GM23248 (cell line): ENCODE measurements at places on chromosomes 12 and 14.

GRCh38 chr14:79260406-79260805 lies 950.9 kb downstream of the DIO2 start:
- DNase-seq: no peak

DNA sequence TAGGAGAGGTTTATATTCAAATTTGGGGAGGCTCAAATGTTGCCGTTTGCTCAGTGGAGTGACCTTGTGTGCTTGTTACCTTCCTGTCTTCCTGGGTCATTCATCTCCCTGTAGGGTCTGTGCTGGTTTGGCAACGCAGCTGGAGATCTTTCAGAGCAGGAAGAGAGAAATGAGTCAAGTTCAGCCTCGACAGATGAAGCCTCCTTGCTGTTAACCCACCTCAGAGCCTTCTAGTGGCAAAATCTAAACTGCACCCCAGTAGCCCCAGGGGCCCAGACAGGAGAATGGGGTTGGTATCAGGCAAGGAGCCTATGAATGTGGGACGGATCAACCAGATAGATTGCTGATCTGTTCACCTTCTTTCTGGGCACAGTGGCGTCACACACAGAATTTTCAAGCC lies 999.3 kb downstream of the VRK1 start:
- no peak for DNase-seq

- no peak for DNase-seq
These were observed 112.0 kb downstream of the TMX1 start for GRCh38 chr14:51351997-51352396.

DNA sequence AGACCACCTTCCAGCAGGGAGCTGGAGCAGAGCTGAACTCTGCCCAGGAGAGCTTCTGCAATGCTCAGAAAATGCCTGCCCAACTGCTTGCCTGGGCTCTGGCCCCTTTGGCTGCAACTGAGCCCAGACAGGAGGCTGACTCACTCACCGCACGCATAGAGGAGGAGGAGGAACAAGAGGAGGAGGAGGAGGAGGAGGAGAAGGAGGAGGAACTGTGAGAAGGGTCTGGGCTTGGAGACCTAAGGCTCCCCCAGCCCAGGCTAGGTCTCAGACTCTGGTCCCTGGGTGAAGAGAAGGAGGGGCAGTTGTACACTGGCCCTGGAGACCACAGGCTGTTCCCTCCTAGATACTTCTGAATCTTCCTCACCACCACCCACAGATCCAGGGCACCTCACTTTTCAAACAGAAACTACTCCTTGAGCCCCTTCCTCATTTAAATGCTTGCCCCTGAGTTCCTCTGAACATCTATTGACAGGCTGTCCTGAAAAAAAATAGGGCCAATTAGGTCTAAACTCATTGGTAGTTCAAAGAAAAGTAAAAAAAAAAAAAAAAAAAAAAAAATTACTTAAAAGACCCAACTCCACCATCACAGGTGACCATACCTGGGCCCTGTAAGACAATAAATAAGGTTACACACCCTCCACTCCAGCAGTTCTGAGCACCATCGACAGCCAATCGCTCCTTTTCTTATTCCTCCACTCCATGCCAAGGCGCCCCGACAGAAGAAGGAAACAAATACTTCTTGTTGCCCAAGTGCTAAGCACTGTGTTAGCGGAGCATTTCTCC lies 674 bp downstream of the VDR start:
- DNase-seq: peak; percentile 93

GRCh38 chr12:124097701-124098100 lies 124.7 kb downstream of the ZNF664 start:
- DNase-seq: peak; percentile 8

- DNase-seq: no peak
These were observed 127.0 kb downstream of the GCH1 start for GRCh38 chr14:54775486-54776140.

- no peak for DNase-seq
These were observed 100.3 kb downstream of the ESR2 start for GRCh38 chr14:64193821-64194220.

GRCh38 chr12:131348646-131349045 lies 362.2 kb upstream of the SFSWAP start:
- DNase-seq: no peak

GRCh38 chr14:55361190-55361589 lies 50.4 kb downstream of the ATG14 start:
- no peak for DNase-seq

GRCh38 chr12:538731-539539 lies 79.2 kb downstream of the B4GALNT3 start:
- peak; percentile 73 for DNase-seq

DNA sequence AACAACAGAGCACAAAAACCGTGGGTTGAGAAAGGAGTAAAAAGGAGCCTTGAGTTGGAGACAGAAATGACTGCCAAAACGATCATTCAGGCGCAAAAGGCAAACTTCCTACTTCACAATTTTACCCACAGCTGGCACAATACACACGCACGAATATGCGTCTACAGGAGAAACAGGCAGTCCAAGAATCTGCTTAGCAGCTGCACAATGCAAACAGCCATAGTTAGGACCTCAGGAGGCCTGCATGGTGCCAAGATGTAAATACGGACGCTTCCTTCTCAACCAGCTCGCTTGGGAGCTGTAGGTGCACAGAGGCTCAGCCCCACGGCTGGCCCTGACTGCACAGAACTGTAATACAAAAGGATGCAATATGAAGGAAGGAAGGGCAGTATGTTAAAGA lies 250.1 kb upstream of the CAND1 start:
- DNase-seq: no peak

- peak; percentile 36 for DNase-seq
These were observed at the start of gene PMEL for GRCh38 chr12:55965941-55966407. TSS of gene PMEL (minus strand) at chr12:55966042. CDS start at chr12:55966011, 31 bp downstream.

- DNase-seq: no peak
These were observed 4.7 kb upstream of the TMEM229B start for GRCh38 chr14:67493092-67493717.

GRCh38 chr12:89878327-89878726 lies 169.7 kb upstream of the ATP2B1 start:
- no peak for DNase-seq

DNA sequence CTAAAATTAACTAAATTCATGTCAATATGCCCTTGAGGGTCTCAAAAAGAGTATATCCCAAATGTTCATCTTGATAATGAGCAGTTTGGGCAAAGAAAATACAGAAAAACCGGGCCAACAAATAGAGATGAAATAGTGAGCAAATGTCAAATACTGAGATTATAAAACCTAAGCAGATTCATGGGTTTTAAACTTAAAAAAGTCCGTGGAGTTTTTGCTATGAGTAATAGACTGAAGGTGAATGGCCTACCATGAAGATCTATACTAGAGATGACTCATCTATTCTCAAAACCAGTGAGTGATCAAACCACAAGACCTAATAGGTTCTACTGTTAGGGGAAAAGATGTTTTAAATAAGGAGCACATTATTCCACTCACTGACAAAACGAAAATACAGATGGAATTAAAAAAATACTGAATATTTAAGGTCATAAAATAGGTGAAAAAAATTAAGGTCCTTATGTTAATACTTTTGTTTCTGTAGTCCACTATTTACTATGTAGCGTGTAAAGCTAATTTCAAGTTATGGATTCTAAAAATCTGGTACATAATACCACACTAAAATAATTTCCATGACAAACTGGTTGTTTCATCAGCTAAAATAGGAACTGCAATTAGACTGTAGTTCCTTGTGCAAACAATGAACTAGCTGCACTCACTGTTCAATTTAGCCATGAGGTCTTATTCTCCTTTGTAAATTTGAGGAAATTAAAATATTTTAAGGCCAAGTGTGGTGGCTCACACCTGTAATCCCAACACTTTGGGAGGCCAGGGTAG lies 5.0 kb downstream of the HNRNPC start:
- peak; percentile 94 for DNase-seq

DNA sequence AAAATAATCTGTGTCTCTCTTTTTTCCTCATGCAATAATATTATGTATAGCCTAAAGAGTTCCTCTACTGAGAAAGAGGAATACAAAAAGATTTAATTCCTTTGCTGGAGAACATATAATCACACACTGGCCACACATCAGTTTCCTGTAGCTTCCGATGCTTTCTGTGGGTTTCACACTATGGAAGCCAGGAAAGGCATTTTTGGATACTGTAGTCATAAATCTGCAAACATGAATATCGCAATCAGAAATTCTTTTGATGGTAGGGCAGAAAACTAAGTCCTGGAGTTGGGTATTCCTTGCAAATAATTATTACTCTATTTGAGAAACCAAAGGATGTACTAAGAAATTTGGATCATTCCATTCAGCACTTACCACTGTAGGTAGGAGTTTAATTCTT lies 260.0 kb downstream of the ACSS3 start:
- peak; percentile 3 for DNase-seq

- no peak for DNase-seq
These were observed 4.9 kb downstream of the HRK start for GRCh38 chr12:116876151-116876869.

DNA sequence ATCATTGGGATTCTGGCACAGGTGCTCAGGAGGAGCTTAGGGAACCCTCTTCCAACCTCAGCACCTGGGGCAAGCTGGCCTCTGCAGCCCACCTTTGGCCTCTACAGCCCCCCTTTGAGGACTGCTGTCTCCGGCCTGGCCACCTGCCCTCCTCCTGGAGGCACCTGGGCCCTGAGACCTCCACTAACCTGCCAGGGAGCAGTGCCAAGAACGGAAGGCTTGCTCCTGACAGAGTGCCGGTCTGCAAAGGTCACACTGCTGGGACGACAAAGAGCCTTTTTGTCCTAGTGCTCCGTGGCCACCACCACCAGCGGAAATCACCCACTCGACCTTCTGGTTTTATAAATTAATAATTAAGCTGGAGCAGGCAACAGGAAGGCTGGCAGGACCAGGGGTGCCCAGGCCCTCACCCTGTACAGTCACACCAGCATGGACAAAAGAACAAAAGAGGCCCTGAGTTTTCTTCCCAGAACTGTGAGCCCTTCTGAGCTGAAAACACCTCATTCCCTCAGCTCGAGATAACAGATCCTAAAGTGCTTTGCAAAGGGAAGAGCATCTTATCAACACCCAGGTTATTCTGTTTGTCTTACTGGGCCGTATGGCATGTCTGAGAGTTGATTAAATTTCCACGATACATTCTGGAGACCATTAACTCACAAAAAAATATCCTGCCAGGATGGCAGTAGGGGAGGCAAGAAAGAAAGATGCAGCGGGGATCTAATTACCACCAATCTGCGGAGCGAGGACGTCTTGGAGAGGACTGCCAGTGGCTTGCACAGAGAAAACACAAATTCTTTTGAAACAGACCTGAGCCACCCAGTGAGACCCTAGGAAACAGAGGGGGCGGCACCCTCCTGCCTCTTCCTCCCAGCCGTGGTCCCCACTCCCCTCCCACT lies 8.2 kb downstream of the TESC start:
- no peak for DNase-seq

DNA sequence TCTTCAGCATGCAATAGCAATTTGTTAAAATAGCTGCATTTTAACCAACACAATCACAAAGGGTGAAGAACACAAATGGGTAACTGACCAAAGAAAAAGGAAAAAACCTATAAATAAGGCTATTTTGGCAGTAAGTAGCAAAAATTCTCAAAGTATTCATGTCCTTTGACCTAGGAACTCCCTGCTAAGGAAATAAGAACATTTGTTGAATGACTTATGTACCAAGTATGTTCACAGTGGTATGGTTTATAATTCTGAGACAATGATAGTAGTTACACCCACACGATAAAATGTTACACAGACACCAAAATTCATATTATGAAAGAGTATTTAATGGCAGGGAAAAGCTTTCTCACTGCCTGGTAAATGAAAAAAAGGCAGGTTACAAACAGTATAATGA lies 16.9 kb downstream of the CCDC88C start:
- DNase-seq: no peak

DNA sequence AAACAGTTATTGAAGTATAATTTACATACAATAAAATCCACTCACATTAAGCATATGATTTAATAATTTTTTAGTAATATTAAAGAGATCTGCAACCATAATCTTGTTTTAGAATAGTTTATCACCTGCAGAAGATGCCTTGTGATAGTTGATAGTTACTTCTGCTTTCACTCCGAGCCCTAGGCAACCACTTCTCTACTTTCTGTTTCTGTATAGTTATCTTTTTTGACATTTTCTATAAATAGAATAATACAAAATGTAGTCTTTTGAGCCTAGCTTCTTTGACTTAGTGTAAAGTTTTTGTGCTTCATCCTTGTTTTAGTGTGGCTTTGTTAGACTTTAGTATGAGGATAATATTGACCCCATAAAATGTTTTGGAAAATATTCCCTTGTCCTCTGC lies 111.0 kb downstream of the MNAT1 start:
- no peak for DNase-seq

- no peak for DNase-seq
These were observed 659 bp upstream of the FOXJ2 start for GRCh38 chr12:8031872-8032241.

GRCh38 chr12:88496891-88497371 lies 83.3 kb downstream of the KITLG start:
- peak; percentile 44 for DNase-seq

- no peak for DNase-seq
These were observed 54.2 kb downstream of the PTPRQ start for GRCh38 chr12:80498059-80498728.

DNA sequence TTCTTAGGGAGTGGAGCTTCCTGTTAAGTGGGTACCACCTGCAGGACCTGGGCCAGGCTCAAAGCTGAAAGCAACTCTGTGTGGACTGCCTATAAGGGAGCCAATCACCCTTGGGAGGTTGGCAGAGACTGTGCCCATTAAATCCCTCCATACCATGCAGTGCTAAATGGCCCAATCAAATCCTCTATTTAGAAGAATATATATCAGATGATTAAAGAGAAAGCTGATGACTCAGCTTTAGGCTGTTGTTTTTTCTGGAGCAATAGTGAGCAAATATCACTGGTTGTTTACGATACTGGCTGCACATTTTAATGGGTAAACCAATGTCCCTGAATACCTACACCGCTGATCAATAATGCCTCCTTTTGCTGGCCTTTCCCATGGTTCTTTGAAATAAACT lies 101.3 kb downstream of the TMX1 start:
- no peak for DNase-seq

DNA sequence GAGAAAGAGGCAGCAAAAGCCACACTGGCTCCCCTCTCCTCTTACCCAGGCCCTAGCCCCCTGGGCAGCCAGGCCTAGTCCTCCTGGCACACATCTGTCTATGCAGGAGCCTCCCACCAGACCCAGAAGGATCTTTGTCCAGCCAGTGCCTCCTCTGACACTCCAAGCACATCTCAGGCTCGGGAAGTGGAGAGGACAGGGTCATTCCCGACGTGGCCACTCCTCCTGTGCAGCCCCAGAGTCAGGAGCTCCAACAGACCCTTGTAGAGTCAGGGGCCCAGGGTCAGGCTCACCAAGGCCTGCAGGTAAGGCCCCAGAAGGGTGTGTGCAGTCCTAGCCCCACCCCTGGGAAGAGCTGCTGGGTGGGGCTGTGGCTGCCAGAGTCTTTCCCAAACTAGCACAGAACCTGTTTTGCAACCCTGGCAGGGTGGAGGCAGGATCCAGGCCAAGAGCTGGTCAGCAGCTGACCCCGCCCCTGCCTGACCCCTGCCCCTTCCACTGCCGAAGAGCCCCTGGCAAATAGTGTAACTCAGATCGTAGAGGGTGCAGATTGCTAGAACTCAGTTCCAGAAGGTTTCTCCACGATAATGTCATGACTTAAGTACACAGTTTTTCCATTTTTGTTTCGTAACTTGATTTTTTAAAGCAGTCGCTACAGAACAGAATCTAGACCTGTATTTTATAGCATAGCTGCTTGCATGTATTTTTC lies 26.6 kb upstream of the PNMA1 start:
- DNase-seq: peak; percentile 70
